ENCODE measurements at places on chromosomes 3 and 15. TPM values are rescaled to one million over a fixed set of nuclear protein-coding genes. Genes with fewer than 3 reads are reported as not detected.

DNA sequence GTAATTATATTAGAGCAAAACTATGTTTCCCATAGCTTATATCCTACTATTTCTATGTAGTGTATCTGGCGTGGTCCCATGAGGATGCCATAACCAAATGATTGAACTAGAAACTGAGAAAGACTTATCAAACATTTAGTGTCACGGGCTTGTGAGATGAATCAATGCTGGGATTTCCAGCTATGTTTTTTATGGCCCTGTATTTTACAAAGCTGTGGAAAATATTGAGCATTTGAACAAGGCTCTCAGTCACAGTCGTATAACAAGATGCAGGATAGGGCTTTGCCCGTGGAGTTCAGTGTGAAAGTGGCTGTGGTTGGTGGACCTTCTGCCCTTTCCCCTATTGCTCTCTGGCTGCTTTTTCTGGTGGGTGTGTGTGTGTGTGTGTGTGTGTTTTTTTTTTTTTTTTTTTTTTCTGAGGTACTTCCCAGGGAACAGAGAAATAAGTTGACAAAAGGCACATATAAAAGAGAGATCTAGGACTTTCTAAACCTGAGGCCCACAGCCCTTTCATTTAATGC, 60.7 kb downstream of the CACNA1D start:
- DNase-seq, result no peak

The PLSCR2 gene
- not detected for total RNA-seq

DNA sequence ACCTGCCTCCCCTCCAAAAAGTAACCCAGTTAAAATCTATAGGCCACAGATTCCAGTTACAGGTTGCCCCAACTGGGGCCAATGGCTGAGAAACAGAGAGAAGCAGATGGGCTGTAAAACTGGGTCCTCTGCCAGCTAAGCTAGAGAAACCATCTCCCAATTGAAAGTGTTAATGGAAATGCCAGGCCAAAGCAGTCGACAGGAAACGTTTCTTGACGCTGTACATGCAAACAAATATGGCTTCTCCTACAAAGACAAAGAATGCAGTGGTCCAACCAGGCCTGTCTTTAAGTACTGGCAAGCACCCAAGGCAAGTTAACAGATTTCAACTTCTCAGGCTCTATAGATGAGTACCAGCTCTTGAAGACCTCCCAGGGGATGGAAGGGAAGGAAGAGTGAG, 71.3 kb downstream of the MAGI1 start:
- no peak for DNase-seq

DNA sequence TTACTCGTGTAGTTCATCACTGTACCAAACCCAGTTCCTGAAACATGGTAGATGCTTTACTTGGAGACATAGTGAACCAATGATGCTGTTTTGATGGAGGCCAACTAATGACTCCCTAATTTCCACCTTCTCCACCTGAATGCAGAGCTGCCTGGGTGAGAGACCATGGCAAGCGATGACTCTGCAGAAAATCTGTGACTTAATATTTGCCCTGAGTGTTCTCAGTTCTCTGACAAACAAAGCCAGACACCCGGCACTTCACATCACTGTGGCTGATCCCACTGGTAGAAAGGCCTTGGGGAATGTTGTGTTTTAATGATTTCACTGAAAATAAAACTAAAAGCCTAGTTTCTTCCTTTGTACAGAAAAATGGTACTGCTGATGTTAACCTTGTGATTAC, 39.5 kb upstream of the UBE3A start:
- DNase-seq, result no peak

- DNase-seq, result no peak
These were observed 2.5 kb upstream of the ETFA start for GRCh38 chr15:76313731-76314130.

- no peak for DNase-seq
These were observed 99.1 kb upstream of the AGTR1 start for GRCh38 chr3:148598619-148599018.

The PLA1A gene
- 1.2 TPM for total RNA-seq

GRCh38 chr3:100454677-100455076, 37.7 kb upstream of the TMEM45A start:
- no peak for DNase-seq

DNA sequence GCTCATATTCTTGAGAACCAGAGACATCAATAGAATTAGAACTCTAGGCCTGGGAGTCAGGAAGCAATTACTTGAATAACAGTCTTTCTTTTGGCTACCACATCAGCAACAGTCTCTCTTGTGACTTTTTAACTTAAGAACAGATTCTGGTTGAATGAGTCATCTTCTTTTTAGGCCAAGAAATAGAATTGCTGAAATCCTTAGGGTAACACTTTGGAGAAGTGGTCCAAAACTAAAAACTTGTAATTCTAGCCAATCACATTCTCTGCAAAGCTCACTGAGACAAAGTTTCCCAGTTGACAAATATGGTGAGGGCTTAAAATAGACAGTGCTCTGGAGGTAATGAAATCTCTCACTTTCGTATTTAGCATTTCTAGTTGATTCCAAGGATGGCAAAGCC, 238.0 kb downstream of the SHOX2 start:
- no peak for DNase-seq

The RSRC1 gene
- 45.7 TPM for total RNA-seq

The PPARG gene
- 11.5 TPM for total RNA-seq

- DNase-seq, result no peak
These were observed 35.1 kb upstream of the SPTBN5 start for GRCh38 chr15:41928637-41929620.

DNA sequence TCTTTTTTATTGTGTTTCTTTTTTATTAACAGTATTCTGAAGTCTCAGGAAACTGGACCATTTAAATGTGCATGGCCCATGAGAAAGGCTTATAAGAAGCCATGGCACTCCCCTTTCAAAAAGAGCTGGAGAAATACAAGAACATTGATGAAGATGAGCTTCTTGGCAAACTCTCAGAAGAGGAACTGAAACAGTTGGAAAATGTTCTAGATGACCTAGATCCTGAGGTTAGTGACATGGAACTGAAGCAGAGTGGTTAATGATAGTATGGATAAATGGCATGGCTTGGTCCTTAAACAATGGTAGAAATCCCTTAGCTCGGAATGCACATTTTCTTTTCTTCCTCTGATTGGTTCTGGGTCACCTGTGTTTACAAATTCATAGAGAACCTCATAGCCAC, 14.9 kb downstream of the TMOD2 start:
- DNase-seq, result no peak

GRCh38 chr15:82737975-82738374, 28.3 kb upstream of the AP3B2 start:
- no peak for DNase-seq

- no peak for DNase-seq
These were observed 60.7 kb downstream of the TIMP4 start for GRCh38 chr3:12097971-12098370.

The GASK1A gene
- total RNA-seq, result 18.9 TPM

DNA sequence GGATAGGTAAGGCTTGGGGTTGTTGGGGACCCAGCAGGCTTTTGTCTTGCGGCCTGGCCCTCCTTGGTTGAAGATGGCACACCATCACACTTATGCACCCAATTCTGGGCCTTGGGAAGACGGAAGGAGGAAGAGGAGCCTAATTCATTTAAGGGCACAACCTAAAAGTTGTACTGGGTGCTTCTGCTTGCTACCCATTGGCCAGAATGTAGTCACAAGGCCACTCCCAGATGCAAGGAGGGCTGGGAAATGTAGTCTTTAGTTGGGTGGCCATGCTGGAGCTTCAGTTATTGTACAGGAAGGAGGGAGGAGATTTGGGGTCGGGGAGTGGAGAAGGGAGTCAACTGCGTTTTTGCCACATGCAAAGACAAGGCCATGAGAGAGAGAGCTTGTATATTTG, 109.2 kb downstream of the TMEM266 start:
- DNase-seq, result no peak

The BFSP2 gene
- total RNA-seq, result not detected

DNA sequence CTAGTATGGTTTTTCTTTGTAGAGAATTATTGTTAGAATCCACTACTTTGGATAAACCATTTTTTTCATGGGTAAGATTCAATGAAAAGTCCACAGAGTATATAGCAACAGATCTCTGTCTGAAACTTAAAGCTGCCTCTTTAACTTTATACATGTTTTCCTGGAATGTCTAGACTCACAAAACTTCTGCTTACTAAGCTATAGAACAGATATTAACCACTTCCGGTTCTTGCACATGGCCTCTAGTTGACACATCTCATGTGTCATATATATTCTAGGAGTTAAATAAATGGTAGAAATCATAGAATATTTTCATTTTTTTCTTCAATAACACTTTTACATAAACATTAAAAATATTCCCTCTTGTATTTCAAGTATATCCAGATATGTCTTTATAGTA, 1693.9 kb downstream of the SI start:
- no peak for DNase-seq

The GABRA5 gene
- not detected for total RNA-seq

DNA sequence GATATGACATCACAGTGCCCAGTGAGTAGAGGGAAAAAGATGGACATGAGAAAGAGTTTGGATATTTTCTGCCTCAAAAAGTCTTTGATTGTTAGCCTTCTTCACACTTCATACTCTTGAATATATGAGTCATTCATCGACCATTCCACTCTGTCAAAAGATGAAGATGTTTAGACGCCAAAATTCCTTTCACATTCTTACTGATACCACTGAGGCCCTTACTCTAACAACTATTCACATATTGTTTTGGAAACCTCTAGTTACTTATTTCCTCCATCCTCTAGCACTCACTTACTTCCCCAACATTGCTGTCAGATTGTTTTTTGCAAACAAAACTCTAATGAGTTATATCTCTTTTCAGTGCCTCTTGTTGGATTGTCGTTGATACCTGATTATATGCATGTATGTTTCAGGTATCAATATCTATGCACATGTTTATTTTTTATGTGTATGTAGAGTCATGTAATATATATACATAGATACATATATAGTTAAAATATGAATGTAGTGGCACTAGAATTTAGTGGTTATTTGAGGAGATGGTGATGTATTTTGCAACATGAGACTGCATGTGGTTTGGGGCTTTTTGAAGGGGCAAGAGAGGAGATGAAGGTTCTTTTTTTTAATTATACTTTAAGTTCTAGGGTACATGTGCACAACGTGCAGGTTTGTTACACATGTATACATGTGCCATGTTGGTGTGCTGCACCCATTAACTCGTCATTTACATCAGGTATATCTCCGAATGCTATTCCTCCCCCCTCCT, 40.0 kb upstream of the OR5H6 start:
- DNase-seq, result no peak

Measured in sigmoid colon (tissue), 7 donors.